ENCODE measurements at places on chromosomes 6 and 20.

DNA sequence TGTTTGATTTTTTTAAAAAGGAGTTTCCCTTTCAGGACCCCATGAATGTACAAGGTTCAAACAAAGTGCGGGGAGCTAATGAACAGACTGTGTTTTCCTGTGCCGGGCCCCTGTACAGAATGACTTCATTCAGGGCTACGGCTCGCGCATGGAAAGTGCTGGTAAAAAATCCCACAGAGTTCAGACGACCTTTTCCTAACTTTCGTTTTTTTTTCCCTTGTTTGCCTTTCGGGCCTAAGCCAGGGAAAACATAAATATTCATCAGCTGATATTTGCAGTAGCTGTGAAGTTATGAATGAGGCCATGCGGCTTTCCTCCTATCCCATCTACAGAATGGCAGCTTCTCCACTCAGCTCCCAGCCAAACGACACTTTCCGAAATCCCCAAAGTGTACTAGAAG lies 74.0 kb downstream of the HAO1 start:
- DNase-seq, result no peak

DNA sequence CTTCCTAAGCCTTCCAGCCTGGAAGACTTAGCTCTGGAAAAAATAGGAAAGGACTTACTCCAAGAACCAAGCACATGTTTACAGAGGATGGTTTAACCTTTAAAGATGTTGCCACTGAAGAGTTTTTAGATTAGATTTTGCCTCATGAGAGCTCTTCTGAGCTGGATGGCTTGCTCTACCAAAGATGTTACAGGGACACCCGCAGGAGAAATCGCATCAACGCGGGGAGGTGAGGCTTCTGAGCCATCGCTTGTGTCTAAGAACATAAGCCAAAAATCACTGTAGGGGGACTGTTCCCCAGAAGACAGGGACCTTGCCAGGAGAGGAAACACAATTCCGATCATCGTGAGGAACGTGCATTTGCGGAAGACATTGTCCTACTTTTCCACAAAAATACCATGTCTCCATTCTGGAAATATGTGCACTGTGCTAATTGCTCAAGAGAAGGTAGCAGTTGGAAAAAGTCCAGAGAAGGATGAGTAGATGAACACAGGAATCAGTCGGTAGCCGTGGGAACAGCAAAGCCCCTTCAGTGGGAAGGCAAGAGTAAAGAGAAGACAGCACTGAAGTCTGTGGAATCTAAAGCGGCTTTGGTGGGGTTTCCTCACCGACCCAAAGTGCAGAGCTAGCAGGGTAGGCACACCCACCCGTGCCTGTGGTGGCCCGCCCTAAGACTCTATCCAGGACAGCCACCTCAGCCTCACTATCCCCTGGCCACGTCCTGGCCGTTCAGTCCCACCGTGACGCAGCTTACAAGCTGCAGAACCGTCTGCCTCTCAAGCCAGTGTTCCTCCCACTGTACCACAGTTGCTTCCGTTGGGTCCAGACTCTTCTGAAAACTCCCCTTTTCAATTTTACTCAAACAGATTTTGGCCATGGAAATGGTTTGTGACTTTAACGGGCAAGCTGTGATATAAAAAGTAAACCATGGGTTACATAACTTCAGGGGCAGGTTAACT lies 334.8 kb downstream of the NRN1 start:
- no peak for DNase-seq

DNA sequence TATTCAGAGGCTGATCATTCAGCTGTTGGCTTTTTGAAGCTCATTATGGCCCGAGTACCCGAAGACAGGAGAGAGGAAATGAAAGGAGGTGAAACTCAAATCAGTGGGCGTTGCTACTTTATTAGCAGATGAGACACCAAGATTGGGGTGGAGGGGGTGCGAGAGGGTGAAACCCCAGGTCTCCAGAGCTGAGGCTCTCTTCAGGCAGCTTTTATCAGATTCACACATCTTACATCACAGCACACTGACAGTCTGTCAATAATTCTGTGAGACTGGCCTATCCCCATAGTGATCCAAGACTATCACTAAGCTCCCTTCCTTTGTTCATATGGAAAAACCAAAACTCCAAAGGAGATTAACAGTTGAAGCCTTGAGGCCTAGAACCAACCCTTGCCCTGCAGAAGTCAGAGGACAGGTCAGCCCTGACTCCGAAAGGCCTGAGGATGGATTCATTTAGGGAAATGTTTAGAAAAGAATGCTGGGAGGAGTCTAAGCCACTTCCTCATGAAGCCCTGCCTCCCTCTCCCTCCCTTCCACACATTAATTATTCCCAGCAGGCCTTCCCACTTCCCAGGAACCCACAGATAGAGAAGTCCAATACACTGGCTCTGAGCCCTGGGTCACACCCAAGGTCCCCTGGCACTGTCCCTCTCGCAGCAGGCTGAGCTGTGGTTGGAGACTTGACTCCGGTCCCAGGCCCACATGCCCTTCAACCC lies 23.2 kb downstream of the TRERF1 start:
- DNase-seq, result no peak

- DNase-seq, result no peak
Measured at GRCh38 chr6:151063352-151063751, 176.4 kb upstream of the AKAP12 start.

DNA sequence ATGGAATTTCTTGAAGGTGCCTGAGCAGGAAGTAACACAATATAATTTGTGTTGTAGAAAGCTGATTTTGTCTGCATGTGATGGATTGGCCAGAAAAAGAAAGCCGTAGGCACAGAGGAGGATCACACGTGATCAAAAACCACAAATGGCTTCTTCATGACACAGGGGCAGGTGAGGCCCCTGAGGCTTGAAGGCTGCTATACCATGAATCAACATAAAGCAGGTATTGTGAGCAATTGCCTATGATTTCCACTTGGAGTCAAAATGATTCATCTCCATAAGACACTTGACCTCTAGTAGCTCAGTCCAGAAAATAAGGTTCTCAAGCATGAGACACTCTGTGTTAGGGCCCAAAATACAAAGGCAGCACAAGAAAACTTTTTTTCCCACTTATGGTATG lies 42.4 kb upstream of the EYA4 start:
- DNase-seq, result no peak

DNA sequence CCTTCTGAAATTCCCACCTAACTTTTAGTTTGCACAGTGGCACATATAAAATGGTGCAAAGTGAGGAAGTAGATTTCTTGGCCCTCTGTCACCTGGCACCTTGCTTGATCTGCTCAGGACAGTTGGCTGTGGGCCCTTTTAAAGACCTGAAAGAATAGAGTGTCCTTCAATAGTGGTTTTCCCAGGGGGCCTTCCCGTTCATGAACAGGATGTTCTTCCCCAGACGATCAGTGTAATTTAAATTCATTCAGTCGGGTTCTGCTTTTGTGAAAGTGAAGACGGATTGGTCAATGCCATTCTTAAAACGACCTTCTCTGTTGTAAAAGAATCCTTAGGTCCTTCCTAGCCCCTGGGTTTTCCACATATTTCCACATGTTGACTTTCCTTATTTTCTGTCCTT lies 178.5 kb downstream of the SASH1 start:
- DNase-seq, result no peak

DNA sequence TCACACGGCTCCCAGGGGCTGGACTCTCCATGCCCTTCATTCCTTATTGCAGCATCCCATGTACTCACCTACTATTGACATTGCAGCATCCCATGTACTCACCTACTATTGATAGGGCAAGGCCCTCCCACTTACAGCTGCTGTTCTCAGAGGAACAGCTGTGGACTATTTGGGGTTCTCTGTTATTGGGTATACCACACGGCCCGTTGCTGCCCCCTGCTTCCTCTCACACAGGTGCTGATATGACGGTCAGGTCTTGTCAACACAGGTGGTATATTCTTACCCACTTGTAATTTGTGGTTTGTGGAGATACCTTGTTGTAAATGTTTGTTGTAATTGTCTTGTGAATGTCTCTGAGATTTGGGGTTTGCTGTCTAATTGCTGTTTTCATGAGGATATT lies 18.8 kb downstream of the ALDH5A1 start:
- no peak for DNase-seq

GRCh38 chr20:33124994-33125393 lies 43.0 kb upstream of the BPIFA2 start:
- no peak for DNase-seq

GRCh38 chr6:84424956-84425355 lies 197.5 kb upstream of the CEP162 start:
- DNase-seq, result no peak

GRCh38 chr6:151765444-151765886 lies 42.0 kb upstream of the ESR1 start:
- DNase-seq, result no peak

- no peak for DNase-seq
Measured at GRCh38 chr6:90905351-90905750, 318.5 kb upstream of the MAP3K7 start.

DNA sequence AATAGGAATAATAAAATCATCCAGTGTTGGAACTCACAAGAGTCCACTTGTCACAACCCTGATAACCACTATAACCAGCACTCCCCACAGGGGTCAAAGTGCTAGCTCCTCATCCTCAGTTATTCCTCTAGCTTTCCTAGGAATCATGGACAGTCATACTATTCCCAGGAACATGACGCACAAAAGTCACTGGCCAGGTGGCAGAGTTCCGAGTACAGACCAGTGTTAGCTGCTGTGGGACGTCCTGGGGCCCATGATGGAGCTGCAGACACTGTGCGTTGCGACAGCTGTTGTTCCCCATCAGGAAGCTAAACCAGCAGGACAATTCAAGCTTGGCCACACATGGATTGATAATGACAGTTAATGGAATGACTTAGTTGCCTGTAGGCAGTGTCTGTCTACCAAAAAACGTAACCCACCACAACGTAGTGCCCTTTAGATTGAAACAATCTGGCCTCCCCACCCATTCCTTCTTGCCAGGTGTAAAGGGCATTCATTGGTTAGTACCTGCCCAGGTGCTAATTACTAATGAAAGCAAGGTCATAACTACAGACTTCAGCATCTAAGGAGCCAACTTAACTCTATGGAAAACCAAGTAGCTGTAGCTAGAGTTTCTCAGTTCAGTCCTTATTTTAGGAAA lies 17.4 kb downstream of the EZR start:
- no peak for DNase-seq

- DNase-seq, result no peak
Measured at GRCh38 chr6:127457456-127458064, 1.6 kb downstream of the KIAA0408 start.

GRCh38 chr20:59602546-59603080 lies 1.7 kb upstream of the PHACTR3 start:
- no peak for DNase-seq

- DNase-seq, result no peak
Measured at GRCh38 chr6:154382740-154383139, 26.1 kb upstream of the IPCEF1 start.

GRCh38 chr6:13709689-13710551 lies 1.7 kb downstream of the RANBP9 start:
- no peak for DNase-seq

GRCh38 chr6:1960486-1961142 lies 284.8 kb downstream of the GMDS start:
- DNase-seq, result no peak

GRCh38 chr6:42316981-42317380 lies 99.3 kb upstream of the MRPS10 start:
- DNase-seq, result no peak

GRCh38 chr6:164379795-164380194 lies 929.6 kb downstream of the C6orf118 start:
- no peak for DNase-seq

DNA sequence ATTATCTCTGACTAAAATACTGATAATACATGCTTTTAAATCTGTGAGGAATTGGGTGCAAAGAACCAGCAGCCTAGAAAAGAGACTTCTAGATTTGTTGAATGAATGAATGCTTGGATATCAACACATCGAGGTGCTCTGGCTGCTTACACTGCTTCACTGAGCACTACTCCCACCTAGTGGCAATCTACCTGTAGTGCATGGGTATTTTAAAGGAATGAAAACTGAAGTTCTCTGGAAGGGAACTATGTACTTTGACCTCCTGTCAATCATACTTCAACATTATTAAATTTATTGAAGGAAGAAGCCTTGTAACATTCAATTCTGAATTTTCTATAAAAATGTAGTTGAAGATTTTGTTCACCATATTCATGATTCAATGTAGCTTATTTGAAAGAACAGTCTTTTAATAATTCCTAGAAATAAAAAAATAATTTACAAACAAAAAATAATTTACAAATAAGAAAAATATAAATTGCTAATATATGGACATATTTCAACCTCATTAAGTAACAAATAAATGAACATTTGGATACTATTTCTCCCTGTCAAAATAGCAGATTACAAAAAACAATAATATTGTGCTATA lies 111.2 kb upstream of the MMS22L start:
- DNase-seq, result no peak

- DNase-seq, result no peak
Measured at GRCh38 chr6:159929819-159930218, 39.0 kb downstream of the MAS1 start.

GRCh38 chr6:3571250-3571681 lies 114.4 kb upstream of the SLC22A23 start:
- no peak for DNase-seq

DNA sequence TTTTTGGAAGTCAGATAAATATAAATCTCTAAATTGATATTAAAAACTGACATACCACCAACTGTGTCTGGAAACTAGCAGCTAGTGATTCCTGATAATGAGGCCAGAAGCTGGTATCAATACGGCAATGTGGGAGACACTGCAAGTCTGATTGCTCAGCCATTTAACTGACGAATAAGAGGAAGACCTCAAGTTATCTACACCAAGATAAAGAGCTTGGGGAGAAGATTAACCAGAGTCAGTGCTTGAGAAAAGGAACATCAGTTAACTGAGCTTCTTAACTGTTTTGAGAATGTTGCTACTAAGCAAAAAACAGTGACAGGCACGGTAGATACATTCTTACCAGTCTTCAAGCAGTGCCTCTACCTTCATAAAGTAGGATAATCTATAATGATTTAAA lies 140.4 kb upstream of the TENT5A start:
- DNase-seq, result no peak

Data from stimulated activated CD8-positive, alpha-beta memory T cell treated with anti-CD3 and anti-CD28 coated beads, Interleukin-15, amount 100 ng/mL, for 48 hours (primary cell).